Spleen (tissue), 13 donors: ENCODE measurements at places on chromosomes 6 and 20. TPM values are rescaled to one million over a fixed set of nuclear protein-coding genes. Genes with fewer than 3 reads are reported as not detected.
A peak's percentile ranks its signal among the peaks of the same experiment; 100 is the strongest.

SSTR4 gene
- total RNA-seq, result not detected

ADNP gene
- 62.2 TPM for total RNA-seq

DNA sequence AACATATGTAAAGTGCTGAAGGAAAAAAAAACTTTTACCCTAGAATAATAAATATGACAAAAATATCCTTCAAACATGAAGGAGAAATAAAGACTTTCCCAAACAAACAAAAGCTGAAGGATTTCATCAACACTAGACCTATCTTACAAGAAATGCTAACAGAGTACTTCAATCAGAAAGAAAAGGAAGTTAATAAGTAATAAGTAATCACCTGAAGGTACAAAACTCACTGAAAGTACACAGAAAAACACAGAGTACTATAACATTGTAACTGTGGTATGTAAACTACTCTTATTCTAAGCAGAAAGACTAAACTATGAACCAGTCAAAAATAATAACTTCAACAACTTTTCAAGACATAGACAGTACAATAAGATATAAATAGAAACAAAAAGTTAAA lies 61.4 kb upstream of the MTRF1L start:
- DNase-seq, result no peak

DNA sequence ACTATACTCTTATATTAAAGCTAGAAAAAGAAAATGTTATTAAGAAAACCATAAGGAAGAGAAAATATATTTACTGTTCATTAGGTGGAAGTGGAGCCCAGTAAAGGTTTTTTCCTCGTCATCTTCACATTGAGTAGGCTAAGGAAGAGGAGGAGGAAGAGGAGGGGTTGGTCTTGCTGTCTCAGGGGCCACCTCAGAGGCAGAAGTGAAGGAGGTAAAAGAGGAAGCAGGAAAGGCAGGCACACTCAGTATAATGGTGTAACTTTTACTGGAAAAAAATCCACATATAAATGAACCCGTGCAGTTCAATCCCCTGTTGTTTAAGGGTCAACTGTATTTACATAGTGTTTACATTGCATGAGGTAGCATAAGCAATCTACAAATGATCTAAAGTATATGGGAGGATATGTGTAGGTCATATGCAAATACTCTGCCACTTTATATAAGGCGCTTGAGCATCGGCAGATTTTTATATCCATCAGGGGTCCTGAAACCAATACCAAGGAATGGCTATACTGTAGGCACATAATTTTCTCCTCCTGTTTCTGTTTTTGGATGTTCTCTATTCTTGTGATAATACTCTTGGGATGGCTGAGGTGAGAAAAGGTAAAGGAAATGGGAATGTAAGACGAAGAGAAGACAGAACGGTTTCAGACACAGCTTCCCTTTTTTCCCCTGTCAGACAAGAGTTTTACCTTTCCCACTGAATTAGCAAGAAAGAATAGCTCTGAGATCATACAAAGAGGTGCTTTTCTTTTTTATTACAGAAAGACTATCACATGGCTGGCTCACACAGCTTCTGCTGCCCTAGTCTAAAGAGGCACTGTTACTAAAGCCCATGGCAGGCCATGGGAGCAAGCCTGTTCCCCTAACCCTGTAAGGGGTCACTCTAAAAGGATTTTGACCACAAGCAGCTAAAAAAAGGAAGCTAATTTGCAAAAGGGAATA lies 59.9 kb downstream of the NUDT3 start:
- peak; percentile 35 for DNase-seq

DNA sequence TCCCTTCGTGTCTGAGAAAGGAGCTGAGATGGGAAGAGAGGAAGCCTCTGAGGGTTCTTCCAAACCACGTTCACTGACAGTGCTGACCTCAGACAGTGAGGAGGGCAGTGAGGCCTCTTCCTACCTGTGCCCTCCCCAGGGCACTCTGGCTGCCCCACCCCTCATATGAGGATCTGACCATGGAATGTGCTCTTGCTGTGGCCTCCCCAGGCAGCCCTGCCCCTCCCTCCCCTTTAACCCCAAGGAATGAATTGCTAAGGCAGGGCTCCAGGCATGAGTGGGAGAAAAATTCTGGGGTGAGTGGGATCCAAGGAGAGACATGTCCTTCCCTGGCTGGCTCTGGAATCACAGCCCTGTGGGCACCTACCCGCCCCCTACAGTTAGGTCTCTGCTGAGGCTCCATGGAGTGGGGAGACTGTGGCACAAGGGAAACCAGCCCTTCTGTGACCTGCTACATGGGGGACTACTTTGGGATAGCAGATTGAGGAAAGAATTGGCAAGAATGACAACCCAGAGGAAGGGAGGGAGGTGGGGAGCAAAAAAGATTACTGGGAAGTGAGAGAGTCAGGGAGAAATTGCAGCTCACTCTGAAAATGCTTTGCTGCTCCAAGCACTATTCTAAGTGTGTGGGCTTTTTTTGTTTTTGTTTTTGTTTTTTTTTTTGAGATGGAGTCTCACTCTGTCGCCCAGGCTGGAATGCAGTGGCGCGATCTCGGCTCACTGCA lies 29.4 kb downstream of the TNXB start:
- peak; percentile 23 for DNase-seq

GRCh38 chr20:63363981-63364561 lies 2.9 kb upstream of the CHRNA4 start:
- DNase-seq, result peak; percentile 62

DNA sequence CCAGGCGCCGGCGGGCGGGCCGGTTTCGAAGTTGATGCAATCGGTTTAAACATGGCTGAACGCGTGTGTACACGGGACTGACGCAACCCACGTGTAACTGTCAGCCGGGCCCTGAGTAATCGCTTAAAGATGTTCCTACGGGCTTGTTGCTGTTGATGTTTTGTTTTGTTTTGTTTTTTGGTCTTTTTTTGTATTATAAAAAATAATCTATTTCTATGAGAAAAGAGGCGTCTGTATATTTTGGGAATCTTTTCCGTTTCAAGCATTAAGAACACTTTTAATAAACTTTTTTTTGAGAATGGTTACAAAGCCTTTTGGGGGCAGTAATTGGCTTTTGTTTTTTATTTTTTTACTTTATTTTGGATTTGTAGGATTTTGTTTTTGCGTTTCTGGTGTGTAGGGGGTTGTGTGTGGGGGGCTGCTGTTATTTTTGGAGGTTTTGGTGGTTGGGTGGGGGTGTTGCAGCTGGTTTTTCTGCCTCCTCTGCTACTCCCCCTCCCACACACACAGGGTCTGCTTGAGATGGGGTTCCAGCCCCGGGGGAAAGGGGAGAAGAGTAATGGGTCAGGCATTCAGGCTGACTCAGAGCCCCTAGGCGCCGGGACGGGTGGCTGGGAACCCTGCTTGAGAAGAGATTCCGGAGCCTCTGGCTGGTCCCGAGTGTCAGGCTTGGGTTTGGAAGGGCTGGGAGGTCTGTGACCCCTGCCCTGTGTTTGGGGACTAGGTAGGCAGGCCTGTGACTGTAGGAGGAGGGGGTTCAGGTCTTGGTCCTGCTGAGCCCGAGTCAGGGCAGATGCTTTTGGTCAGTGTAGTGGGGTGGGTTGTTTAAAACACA lies 2.0 kb downstream of the CEBPB start:
- DNase-seq, result peak; percentile 93

GRCh38 chr6:51740658-51741057 lies 346.8 kb downstream of the PKHD1 start:
- DNase-seq, result no peak

GRCh38 chr6:25290306-25291060 lies 11.3 kb downstream of the CARMIL1 start:
- no peak for DNase-seq
